ENCODE measurements at places on chromosomes 2 and 18.
A peak's percentile ranks its signal among the peaks of the same experiment; 100 is the strongest.

GRCh38 chr2:126916744-126917143, 18.1 kb downstream of the TEX51 start:
- DNase-seq = no peak

DNA sequence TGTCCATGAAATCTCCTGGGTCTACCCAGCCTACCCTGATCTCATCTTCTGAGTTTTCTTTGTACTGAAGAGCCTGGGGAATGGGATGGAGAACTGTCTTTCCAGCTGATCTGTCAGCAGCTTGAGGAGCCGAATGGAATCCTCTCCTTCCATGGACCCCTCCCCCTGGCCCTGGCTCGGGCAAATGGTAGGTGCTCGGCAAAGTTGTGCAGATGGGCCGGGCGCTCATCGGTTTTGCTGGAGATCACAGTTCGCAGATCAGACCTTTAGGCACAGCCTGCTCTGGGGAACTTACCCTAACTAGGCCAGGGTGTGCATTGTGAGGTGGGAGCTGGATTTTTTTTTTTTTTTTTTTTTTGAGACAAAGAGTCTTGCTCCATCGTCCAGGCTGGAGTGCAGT, 40.4 kb downstream of the LCT start:
- no peak for DNase-seq

- no peak for DNase-seq
These were observed 501.4 kb downstream of the FBXO15 start for GRCh38 chr18:73646196-73646595.

- DNase-seq = peak; percentile 55
These were observed 10.7 kb upstream of the ADCY3 start for GRCh38 chr2:24930768-24931167.

DNA sequence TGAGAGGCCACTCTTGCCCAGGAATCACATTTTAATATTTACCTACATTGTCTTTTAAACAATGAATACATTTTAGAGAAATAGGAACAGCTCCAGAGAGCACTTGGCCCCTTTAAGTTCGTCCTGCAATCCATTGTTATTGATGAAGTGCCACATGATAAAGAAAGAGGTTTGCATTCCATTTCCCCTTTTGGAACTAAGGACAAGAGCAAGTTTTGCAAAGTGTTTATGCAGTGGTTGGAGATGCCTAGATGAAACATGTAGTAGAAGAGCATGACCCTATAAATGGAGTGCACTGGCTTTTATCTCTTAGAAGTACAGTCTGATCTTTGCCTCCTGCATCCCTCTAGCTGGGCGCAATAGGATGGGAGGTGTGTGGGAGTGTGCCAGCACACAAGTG, 118.7 kb upstream of the CNTNAP5 start:
- DNase-seq = no peak

DNA sequence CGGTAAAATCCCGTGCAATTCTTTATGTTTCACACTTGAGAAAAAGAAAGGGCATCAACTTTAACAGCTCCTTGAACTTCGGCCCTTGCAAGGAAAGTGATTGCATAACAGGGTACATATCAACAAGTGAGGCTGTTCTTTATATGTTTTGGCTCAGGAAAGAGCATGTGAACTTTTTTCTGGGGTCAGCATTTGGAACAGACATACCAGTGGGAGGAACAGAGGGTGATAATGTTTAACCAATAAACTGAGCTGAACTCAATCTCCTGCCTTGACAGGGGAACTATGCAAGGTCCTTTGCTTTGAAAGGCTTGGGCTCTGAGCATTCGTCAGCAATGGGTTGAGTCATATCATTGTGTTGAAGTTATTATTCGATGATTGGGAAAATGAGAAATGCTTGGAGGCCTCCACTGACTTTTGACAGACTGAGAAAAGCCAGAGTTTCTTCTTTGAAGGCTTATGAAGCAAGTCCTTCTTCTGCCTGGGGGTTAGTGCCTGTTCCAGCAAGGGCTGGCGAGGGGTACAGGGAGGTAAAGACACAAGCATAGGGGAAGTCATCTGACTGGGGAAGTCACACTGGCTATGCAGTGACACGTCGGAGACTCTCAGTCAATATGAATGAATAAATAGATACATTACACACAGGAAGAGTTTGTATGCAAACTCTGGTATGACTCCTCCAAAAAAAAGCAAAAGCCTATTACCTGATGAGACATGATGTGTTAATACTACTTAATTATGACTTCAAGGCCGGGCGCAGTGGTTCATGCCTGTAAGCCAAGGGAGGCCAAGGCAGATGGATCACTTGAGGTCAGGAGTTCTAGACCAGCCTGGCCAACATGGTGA, 57.2 kb downstream of the CYB5A start:
- no peak for DNase-seq

DNA sequence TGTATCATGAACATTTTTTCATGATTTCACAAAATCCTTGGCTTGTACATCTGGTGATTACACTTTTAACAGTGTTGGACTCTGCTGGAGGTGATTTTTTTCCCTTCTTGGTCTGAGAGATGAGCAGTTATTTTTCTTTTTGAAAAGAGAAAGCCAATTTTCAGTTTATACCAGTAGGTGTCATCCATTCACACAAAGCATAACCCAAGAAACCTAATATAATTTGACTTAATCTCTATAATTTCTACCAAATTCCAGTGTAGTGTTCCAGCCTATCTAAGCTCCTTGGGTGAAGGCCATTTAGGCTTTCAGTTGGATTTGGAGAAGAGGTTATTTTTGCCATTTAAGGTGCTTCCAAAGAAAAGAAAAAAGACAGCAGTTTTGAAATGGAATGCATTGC, 7.7 kb upstream of the ICOS start:
- DNase-seq = no peak

- no peak for DNase-seq
These were observed 595.0 kb downstream of the STK39 start for GRCh38 chr2:167652401-167652800.

DNA sequence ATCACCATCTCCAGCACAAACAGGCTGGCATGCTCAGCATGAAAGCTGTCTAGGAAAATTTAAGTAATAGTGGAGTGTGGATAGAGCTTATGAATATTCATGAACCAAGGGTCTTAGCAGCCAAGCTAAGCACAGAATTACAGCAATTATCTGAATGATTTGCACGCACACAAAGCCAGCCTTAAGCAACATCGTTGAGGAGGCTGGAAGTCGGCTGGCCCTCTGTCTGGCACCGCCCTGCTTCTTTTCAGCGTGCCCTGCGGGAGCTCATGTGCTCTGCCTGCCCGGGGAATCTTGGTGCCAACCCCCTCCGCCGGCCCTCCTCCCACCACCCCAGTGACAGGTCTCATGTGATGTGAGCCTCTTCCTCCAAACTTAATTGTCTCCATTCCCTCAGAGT, 540.1 kb downstream of the CMPK2 start:
- no peak for DNase-seq

- DNase-seq = no peak
These were observed 401.6 kb upstream of the TNP1 start for GRCh38 chr2:217261452-217261851.

- no peak for DNase-seq
These were observed 99.9 kb downstream of the SPATS2L start for GRCh38 chr2:200406379-200406778.

- DNase-seq = no peak
These were observed 207.1 kb downstream of the FIGN start for GRCh38 chr2:163528640-163529217.

DNA sequence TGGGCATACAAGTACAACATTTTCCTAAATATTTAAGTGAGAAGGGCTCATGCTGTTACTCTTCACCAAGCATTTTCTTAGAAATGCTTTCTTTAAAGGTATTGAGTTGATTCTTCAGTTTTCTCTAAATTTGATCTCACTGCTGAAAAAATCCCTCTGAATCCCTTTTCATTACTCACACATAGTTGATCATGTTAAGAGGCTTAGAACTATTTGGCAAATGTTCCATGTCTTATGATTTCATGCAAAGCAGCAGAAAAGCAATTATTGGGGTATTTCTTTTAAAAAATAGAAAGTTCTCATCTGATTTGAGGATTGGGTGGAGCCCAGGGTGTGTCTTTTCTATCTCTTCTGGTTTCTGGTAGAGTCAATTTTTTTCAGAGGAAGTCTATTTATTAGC, 1079.8 kb upstream of the ZEB2 start:
- no peak for DNase-seq

GRCh38 chr2:100984892-100985307, 17.2 kb upstream of the RPL31 start:
- peak; percentile 18 for DNase-seq

GRCh38 chr2:218389333-218390150, 7.5 kb downstream of the SLC11A1 start:
- DNase-seq = no peak

DNA sequence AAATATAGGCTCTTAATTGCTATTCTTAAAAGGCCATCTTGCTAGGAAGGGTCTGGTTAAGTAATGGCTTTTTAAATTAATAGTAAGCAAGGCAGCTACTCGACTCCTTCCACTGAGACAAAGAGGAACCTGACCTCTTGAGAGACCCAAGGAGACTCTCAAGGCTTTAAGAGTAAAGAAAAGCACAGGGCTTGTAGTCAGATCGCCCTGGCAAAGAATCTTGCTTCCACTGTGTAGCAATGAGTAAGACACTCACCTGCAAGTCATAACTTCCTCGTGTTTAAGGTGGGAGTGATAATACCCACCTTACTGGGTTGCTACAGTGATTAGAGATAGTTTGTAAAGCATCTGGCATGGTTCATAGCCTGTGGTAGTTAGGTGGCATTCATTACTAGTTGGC, 274.5 kb downstream of the TSN start:
- no peak for DNase-seq

- DNase-seq = no peak
These were observed 16.8 kb upstream of the LYPD6 start for GRCh38 chr2:149313512-149313972.

DNA sequence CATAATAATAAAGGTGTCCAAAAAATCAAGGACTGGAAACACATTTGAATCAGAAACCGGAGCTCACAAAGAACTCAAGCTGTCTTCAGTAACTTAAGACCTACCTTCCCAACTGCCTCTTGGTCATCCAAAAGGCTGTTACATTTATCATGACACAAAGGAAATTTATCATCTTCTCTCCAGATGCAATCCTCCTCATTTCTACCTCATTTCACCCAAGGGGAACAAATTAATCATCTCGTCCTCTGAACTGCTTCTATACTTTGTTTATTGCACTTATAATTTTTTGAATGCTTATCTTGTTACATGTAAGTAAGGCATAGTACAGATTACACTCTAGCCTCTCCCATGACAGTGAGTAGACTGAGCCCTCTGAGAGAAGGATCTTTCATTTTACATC, 105.1 kb upstream of the RGPD4 start:
- DNase-seq = no peak

DNA sequence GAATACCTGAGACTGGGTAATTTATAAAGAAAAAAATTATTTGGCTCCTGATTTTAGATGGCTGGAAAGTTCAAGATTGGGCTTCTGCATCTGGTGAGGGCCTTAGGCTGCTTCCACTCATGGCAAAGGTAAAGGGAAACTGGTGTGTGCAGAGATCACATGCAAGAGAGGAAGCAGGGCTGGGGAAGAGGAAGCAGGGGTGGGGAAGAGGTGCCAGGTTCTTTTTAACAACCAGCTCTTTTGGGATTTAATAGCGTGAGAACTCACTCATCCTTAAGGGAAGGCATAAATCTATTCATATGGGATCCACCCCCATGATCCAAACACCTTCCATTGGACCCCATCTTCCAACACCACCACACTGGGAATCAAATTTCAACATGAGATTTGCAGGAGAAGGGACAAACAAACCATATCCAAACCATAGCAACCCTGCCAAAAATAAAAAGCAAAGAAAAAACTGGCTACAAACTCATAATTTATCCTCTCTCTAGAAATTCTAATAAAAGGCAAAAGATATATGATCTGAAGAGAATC, 30.4 kb downstream of the PRKRA start:
- peak; percentile 5 for DNase-seq

GRCh38 chr2:9897331-9897737, 54.1 kb downstream of the TAF1B start:
- peak; percentile 3 for DNase-seq

DNA sequence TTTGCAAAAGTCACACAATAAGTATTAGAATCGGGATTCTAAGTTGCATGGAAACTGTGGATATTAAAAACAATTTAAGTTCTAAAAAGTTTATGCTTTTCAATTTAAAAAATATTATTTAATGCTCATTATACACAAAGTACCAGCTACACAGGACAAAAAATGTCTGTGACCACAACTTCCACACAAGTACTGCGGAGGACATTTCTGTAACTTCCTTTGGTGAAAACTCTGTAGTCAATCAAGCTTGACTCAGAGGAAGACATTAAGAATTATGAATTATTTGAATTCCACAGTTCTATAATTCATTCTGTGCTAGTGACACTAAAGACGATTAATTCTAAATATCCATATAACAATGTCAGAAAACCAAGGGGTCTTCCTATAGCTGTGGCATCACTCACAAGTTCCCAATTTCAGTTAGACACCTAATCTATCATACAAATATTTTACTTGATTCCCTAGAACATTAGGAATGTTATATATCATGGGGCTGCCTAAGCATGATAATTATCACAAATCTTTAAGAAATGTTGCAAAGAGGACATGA, 120.5 kb downstream of the AFF3 start:
- no peak for DNase-seq

- no peak for DNase-seq
These were observed 226.0 kb downstream of the DCDC2C start for GRCh38 chr2:3929374-3929773.

DNA sequence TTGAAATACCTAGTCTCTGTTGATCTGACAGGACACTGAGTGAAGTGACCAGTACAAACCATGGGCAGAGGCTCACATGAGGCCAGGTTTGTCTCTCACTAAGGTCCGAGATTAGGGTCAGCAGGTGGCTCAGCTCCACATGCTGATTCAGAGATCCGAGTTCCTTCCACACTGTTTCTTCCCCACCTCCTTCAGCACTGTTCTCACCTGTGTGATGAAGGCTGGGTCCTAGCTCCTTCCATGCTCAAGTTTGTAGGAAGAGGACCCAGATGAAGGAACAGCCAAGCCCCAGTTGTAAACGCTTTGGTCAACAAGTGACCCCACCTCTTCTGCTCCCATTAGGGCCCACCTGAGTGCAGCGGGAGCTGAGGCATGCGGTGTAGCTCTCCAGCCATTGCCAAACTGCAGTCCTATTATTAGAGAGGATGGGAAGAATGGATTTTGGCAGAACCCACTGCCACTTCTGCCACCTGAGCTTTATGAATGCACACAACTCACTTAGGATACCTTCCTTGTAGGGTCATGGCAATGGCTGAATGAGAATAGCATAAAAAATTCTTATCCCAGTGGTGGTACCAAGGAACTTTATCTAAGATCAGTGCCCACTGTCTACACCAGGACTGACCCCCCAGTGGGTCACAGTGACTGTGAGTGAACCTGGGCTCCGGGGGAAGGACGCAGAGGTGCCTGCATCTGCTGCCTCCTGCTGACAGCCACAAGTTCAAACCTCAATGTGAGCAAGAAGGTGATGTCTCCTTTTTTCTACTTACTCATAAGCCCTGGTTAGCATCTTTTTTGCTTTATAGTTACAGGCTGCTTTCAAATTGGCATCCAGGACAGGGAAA, 324.8 kb upstream of the HS6ST1 start:
- DNase-seq = no peak

GRCh38 chr2:215003001-215003400, 135.4 kb downstream of the ABCA12 start:
- DNase-seq = no peak

Data from GDM1 (cell line).